Upper lobe of left lung (tissue), 6 donors: ENCODE measurements at places on chromosomes 2 and 18. TPM values are rescaled to one million over a fixed set of nuclear protein-coding genes. Genes with fewer than 3 reads are reported as not detected.
A peak's percentile ranks its signal among the peaks of the same experiment; 100 is the strongest.

DNA sequence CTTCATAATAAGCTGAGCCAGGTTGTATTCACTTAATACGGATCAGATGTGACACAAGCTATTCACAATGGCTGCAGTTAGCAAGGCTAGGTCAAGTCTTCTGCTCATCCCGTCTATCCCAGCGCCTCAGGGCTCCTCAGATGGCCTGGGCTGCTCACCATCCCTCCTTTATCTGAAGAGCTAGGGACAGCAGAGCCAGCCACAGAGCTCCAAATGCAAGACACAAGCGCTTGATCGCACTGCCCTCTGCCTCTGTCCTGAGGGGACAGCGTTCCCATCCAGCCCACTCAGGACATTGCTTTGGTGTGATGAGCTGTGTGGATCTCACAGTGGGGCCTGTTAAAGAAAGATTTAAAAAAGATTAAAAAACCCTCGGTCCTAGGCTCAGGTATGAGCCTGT, 254.4 kb upstream of the HS6ST1 start:
- peak; percentile 10 for DNase-seq

DNA sequence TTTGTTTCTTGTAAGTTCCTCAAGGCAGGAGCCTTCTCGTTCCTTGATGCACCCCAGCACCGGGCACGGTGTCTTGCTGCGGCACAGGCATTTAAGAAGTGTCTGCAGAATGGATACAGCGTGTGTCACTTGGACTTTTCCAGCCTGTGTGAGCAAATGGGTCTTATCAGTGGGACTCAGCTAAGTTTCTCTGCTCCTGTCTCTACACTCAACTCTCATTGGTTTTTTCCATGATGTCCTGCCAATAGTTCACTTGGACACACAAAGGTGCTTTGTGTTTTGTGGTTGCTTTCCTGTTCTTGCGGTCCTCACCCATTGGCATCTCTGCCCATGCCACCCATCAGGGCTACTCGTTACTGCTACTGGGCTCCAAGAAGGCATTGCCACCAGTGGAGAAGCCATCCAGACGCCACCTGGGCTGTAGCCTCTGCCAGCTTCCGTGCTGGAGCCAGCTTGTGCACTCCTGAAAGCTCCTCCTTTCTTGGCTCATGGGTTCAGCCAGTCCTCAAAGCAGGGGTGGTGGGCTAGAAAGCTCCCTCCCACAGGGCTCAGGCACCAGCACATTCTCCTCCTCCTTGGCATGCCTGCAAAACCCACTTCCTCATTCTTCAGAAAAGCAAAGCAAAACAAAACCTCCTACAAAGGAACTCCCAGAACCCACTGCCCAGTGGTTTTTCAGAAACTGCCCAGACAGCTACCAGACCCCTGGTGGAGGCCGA, 41.4 kb downstream of the IL1R2 start:
- DNase-seq = no peak

Gene TEX44
- total RNA-seq = not detected

DNA sequence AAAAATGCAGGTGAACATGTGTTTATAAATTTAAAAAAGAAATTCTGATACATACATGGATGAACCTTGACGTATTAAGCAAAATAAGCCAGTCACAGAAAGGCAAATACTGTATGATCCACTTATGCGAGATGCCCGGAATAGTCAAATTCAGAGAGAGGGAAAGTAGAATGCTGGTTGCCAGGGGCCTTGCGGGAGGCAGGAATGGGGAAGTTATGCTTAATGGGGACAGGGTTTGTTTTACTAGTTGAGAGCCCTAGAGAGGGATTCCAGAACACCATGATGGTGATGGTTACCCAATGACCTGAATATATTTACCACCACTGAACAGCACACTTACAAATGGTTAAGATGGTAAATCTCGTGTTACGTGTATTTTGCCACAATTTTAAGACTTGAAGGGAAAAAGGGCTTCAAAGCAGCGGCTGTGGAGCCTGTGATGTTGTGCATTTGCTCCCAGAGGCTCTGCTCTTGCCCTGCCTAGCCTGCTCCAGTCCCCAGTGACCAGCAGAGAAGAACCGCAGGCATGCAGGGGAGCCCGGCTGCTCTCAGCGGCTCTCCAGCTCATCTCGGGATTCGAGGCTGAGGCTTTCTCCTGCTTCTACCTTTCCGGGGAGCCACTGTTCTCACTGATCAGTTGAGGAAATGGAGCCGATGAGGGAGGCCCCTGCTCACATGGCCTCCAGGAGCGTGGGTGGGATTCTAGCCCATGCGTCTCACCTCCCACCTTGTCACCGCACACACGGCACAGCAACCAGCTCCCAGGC, 51.7 kb upstream of the TFCP2L1 start:
- peak; percentile 68 for DNase-seq

DNA sequence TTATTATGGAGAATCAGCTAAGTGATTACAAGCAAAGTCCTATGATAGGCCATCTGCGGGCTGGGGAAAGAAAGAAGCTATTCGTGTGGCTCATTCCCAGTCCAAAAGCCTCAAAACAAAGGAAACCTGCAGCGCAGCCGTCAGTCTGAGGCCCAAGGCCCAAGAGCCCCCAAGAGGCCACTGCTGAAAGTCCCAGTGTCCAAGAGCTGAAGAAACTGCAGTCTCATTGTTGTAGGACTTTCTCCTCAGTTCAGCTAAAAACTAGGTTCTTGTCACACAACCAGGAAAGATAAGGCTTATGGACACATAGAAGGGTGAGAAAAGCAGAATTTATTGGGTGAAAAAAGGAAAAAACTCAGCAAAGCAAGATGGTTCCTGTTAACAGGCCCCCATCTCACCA, 143.2 kb downstream of the RHBDD1 start:
- DNase-seq = no peak

GRCh38 chr2:15107137-15107536, 454.0 kb downstream of the NBAS start:
- DNase-seq = no peak

Gene SLC19A3
- total RNA-seq = 53.4 TPM

DNA sequence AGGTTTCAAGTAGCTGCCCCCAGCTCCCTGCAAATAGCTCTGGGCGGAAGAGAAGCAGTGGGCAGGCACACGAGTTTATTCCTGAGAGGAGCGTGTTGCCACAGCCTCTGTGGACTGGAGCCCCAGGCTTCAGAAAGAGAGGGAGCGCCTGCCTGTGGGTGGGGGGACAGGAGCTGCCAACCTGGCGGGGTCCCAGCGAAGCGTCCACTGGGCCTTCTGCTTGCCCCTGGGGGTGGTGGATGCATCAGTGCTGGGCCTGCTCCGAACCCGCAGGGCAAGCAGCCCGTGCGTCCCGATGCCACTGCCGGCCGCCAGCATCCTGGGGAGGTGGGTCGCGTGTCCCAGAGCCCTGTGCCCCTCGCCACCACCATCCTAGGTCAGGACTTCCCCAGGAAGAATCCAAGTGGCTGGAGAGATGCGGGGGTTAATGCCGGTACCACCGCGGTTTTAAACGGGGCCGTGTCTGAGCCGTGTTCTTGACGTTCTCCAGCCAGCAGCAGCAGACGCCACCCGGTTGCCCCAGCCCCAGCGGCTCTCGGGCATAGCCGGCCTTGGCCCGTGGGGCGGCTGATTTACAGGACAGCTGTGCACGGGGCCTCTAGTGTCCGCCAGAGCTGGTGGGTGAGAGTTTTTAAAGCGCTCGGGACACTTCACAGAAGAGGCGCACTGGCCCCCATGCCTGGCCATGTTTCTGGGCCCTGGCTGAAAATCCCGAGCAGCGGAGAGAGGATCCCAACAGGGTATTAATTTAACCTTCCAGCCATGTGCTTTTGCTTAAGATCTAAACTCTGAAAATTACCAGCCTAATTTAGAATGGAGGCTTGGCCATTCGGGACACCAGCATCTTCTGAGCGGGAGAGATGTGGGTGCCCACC, 84.7 kb downstream of the NFATC1 start:
- no peak for DNase-seq

DNA sequence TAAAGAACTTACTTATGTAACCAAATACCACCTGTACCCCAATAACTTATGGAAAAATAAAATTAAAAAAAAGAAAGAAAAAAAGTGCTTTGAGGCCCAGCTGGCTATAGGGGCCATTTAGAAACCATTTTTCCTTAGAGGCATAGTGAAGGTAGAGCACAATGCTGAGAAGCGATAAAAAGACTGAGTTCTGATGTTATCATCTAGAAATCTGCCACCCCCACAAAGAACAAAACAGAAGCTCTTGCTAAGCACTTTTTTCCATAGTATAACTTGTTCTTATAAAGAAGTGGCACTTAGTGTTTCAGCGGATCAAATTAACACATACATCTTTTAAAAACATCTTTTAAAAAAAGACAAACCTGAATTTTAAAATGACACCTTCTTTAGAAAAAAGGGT, 51.4 kb downstream of the ICOS start:
- no peak for DNase-seq

Gene TRIM43
- not detected for total RNA-seq

DNA sequence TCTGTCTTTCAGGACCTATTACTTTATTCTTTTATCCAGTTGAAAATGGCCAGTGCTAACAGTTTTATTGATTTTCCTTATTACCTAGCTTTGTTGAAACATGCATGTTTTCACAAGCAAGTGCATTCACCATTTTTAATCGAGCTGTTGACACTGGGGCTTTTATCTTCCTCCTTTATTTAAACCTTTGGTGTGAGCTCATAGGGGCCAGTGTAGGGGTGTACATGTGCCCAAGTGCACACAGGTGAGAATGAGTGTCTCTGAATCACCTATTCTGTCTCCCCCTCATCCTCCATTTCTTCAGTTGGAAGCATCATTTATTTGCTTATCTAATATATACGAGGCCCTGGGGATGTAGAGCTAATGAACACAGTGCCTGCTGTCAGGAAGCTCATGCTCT, 199.1 kb downstream of the PRKCE start:
- DNase-seq = no peak

GRCh38 chr18:34494359-34494696, 215.8 kb upstream of the DTNA start:
- no peak for DNase-seq

DNA sequence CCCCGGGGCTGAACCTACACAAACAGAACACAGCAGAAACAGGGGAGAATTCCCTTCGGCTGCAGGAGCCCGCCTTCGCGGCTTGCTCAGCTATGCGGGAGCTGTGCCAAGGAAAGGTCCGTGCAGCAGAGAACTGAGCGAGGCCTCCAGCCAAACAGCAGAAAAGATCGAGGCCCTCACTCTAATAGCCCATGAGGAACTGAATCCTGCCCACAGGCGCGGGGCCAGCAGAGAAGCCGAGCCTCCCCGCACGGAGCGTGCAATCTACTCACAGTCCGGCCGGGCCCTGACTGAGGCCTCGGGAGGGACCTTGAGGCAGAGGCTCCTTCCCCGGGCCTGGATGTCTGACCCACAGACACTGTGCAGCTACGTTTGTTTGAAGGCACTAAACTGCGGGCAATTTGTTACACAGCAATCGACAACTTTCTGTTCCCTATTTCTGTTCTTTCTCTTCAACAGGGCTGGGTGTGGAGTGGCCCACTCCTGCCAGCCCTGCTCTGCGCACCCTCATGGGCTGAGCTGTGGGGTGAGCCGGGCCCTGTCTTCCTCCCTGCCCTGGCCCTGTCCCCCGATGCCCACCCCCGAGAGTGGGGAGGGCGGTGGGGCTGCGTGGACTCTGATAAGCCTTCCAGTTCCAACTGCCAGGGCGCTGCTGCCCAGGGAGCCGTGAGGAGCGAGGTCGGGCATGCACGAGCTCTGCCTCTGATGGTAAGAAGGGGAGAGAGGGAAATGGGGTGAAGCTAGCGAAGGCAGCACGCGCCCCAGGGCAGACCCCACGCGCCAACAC, 13.7 kb downstream of the HES6 start:
- DNase-seq = no peak

DNA sequence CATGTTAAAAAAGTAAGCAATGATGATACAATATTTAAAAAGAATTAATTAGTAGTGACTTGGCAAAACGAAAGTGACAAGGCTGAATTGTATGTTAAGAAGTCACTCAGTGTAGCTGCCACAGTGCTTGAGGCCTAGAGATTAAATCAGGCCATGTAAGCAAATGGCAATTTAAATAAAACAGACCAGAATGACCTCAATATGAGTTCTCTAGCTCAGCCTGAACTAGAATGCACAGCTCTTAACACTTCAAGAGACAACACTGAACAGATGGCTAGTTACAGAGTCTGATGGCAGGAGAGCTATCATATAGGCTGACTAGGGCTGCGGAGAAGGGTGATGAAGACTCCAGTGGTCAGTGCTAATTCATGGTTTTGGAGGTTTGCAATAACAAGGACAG, 117.9 kb upstream of the ZBTB14 start:
- DNase-seq = no peak

- no peak for DNase-seq
Measured at GRCh38 chr18:61898640-61899101, 5.9 kb upstream of the RNF152 start.

DNA sequence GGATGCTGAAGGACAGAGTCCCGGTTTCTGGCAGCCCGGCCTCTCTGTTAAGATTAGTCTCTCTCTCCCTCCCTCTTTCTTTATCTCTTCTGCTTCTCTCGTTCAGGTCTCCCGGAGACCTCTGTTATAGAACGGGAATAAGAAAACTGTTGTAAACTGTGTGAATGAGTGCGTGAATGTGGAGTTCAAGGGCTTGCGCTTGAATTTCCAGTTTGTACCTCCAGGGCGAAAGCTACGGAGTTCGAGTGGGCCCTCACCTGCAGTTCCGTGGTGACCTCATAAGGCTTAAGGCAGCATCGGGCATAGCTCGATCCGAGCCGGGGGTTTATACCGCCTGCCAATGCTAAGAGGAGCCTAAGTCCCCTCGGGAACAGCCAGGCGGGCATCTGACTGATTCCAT, 26.4 kb downstream of the SKA1 start:
- no peak for DNase-seq

Gene LYPD6B
- total RNA-seq = not detected

Gene SPDYA
- total RNA-seq = 1.5 TPM

- DNase-seq = peak; percentile 54
Measured at GRCh38 chr2:60515721-60516226, 37.7 kb downstream of the BCL11A start.

Gene GBX2
- total RNA-seq = not detected

Gene PLGLB2
- total RNA-seq = 0.44 TPM

DNA sequence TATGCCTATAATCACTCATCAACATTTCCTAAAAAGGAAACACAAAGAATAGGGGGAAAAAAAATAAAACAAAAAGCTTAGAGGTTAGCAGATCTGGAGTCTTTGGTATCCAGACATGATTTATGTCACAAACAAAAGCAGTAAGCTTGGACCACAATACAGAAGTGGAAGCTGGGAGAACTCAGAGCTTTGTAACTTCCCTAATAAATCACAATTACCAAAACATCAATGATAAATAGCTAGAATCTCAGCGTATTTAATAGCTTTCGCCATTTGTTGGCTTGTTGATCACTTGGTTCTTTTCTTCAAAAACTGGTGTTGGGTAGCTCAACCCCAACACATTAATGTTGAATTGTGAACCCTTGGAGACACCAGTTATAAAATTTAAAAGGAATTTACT, 392.5 kb downstream of the IRS1 start:
- DNase-seq = no peak

GRCh38 chr2:3079959-3080948, 297.4 kb downstream of the EIPR1 start:
- DNase-seq = no peak

Gene KRCC1
- total RNA-seq = 36.7 TPM

Gene FZD7
- total RNA-seq = 2.6 TPM

Gene SLC23A3
- 0.46 TPM for total RNA-seq

Gene LONRF2
- 5.0 TPM for total RNA-seq

- no peak for DNase-seq
Measured at GRCh38 chr18:48292782-48293424, 116.3 kb downstream of the ZBTB7C start.
